ENCODE measurements at places on chromosomes 6 and 20.

GRCh38 chr20:19017104-19017690 is 195.2 kb upstream of the SLC24A3 start:
- no peak for DNase-seq

- DNase-seq, result no peak
These were observed 141.8 kb upstream of the TENT5A start for GRCh38 chr6:81894306-81894705.

DNA sequence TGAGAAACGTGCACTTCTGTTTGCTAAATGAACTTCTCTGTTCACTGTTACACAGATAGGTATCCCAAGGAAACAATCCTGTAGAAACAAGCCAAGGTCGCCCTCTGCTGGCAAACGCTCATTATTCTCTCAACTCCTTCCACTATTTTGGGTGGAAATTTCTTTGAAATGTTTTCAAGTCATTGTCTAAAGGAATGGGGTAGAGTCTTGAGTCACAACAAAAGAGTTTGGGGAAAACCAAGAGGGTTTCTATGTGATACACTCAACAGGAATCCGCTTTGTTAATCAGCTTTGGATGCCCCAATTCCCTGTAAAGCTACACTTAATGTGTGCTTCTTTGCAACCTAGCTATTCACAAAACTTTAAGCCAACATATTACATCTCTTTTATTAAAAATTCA is 4.6 kb upstream of the RAE1 start:
- DNase-seq, result peak; percentile 50

DNA sequence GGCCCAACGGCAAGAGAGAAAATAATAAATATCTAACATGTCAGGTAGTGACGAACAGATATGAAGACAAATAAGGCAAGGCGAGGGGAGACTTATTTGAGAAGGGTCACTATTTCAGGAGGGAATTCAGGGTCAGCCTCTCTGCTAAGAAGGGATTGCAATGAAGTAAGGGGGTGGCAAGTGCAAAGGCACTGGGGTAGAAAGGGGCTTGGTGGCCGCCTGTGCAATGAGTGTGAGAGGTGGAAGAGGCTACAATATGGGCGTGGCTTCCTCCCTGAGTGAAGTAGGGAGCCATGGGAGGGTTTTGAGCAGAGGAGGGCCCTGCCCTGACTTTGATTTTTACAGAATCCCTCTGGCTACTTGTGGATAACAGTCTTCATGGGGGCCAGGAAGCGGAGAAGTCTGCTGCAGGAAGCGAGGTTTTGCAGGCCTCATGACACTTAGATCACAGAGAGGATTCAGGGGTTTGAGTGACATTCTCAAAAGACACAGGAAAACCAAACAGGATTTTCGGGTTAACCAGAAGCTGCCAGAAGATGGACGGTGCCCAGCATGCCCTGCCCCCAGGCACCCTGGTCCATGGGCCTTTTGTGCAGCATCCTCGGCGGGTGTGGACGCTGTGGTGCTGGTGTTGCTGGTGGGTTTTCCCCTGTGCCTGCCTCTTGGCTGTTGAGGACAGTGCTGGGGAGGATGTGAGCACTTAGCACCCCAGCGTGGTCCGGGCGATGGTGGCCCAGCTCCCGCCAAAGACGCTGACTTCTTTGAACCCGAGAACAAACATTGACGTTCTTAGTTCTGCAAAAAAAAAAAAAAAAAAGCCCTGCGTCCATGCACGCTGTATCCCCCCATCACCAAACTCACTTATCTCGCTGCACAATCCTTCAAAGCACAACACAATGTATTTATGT is 124.2 kb upstream of the PTPN1 start:
- DNase-seq, result no peak

DNA sequence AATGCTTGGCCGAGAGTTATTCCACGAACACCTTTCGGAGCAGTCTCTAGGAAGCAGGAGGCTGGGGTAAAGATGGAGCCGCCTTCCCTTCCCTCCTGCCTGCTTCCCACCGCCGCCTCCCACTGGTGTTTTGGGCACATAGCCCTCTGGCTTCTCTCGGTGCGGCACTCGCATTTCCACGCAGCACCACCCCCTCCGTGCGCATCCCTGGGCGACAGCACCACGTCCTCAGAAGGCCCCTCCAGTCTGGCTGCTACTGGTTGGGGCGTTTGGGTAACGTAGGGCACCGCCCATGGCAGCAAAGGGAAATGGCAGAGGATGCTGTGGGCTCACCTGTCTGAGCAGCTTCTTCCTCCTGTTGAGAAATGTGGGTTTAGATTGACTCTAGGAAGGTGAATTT is 2.4 kb downstream of the COL20A1 start:
- DNase-seq, result no peak

DNA sequence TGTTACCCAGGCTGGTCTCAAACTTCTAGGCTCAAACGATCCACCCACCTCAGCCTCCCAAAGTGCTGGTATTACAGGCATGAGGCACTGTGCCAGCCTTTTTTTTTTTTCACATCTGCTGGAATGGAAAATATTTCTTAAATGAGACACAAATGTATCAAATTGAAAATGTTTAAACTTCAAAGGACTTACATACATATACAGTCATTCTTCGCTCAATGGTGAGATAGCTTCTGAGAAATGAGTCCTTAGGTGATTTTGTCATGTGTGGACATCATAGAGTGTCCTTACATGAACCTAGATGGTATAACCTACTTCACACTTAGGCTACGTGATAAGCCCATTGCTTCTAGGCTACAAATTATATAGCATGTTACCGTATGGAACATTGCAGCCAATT is 43.1 kb downstream of the MICA start:
- no peak for DNase-seq

Data from NCI-H446 (cell line).